Suprapubic skin (tissue), 4 donors: ENCODE measurements at places on chromosomes 16 and 17.
A peak's percentile ranks its signal among the peaks of the same experiment; 100 is the strongest.

DNA sequence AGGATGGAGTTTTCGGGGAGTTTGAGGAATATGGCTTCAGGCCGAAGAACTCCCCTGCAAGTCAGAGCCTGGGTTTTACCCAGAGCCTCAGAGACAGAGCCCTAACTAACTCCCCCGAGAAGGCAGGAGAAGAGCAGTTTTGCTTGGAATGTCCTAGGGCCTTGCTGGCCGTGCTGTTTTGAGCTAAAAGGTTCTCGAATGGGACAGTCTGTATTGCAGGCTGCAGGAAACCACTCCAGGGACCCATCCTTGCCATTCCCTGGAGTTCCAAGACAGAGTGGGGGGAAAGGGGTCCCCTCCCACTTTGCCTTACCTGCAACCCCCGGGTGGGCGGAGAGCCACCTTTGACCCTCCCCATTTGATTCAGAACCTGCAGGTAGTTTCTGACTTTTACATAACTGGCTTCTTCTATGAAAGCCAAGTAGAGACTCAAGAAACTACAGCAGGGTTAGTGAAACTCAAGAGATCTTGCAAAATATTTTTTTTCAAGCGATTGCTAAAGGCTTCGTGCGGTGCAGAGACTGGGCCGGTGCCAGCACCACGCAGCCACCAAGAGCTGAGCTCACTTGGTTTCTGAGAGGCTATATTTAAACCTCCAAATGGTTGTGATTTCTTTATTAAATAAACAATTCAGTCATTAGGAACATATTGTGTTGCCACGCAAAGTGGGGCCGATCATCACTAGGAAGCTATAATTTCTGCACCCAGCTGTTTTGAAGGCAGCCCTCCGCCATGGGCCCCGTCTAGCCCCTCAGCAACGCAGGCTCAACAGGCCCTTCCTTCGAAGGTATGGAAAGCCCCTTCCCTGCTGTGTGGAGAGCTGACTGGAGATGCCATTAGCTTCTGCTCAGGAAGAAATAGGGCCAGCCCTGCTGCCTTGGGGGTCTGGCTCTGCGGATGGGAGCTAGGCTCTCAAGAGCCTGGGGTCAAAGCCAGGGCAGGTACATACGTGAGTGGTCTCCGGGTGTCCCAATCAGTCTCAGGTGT lies 223.0 kb downstream of the NTN1 start:
- H3K4me1 ChIP-seq = peaks cover 41% of the 10 kb centered on the region
- H3K27ac ChIP-seq = peak overlapping the region; percentile 58
- no peaks in the 10 kb centered on the region for H3K27me3 ChIP-seq
- H3K36me3 ChIP-seq = peaks cover 22% of the 10 kb centered on the region
- DNase-seq = no peak

DNA sequence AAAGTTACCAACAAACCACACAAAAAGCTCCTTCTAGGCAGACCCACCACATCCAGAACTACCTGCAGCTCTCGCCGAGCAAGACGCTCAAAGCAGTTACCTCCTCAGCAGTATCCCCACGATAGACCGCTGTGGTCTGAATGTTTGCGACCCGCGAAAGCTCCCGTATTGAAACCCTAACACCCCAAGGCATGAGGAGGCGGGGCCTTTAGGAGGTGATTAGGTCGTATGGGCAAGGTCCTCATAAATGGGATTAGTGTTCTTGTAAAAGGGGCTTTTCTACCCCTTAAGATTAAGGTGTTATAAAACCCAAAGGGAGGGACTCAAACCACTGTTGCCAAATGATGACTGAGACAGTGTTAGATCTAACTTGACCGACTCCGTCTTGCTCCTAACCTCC lies 19.0 kb upstream of the RPH3AL start:
- no peaks in the 10 kb centered on the region for H3K4me1 ChIP-seq
- DNase-seq = no peak
- H3K27me3 ChIP-seq = no peaks in the 10 kb centered on the region
- H3K27ac ChIP-seq = no peak overlapping the region
- no peak overlapping the region for H3K4me3 ChIP-seq

DNA sequence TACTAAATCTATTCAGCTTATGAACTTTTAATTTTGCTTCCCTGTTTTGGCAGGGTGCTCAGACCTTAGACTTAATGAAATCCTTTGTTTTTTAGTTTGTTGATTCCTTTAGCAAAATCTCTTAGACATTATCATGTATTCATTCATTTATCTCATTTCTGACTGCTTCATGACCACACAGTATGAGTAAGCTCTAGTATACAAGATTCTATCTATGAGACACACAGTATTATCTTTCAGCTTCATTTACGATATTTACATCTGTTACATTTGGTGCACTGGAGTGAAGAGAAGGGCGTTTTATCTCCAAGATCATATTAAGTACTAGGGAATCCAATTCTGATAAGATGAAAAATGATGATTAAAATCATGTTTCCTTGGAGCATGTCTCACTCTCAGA lies 448.1 kb upstream of the CA10 start:
- H3K36me3 ChIP-seq = no peaks in the 10 kb centered on the region
- no peaks in the 10 kb centered on the region for H3K27me3 ChIP-seq
- H3K4me3 ChIP-seq = no peak overlapping the region
- no peak overlapping the region for H3K27ac ChIP-seq
- no peak for DNase-seq
- no peaks in the 10 kb centered on the region for H3K4me1 ChIP-seq

GRCh38 chr16:30493941-30494488 lies 21.5 kb downstream of the ITGAL start:
- H3K4me1 ChIP-seq = peaks cover 12% of the 10 kb centered on the region
- no peaks in the 10 kb centered on the region for H3K27me3 ChIP-seq
- H3K27ac ChIP-seq = no peak overlapping the region
- no peak overlapping the region for H3K4me3 ChIP-seq
- no peaks in the 10 kb centered on the region for H3K36me3 ChIP-seq

GRCh38 chr17:44775838-44776621 lies 17.2 kb downstream of the ADAM11 start:
- no peak overlapping the region for H3K27ac ChIP-seq
- peak overlapping the region; percentile 57 for H3K4me3 ChIP-seq
- H3K36me3 ChIP-seq = no peaks in the 10 kb centered on the region
- peaks cover 39% of the 10 kb centered on the region for H3K27me3 ChIP-seq

DNA sequence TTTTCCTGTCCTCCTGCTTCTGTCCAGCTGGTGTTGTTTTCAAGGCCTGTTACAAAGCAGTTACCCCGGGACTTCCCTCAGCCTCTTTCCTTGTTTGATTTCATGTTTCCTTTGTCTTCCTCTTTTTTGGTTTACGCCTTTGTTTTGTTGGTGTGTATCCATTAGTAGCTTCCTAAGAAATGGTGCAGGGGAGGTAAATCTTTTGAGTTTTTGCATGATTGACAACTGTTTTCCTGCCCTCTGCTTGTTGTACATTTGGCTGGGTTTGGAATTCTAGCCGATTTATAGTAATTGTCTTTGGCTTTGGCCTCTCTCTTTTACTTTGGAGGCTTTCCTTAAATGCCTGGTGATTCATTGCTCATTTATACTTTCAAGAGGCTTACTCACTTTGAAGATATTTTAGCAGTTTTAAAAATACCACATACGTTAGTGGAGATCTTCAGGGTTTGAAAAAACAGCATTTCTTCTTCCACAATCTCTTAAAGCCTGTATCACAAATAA lies 32.8 kb downstream of the DNAH2 start:
- no peak for DNase-seq
- H3K36me3 ChIP-seq = no peaks in the 10 kb centered on the region

- peaks cover 14% of the 10 kb centered on the region for H3K4me1 ChIP-seq
- DNase-seq = peak; percentile 50
- peaks cover 66% of the 10 kb centered on the region for H3K27me3 ChIP-seq
- H3K4me3 ChIP-seq = peak overlapping the region; percentile 54
- H3K27ac ChIP-seq = no peak overlapping the region
Observed at GRCh38 chr17:47733674-47734410, 806 bp downstream of the TBX21 start.
